T-cell (primary cell): ENCODE measurements at places on chromosomes 3 and 15.

- no peak for DNase-seq
- H3K27me3 ChIP-seq: no peaks in the 10 kb centered on the region
- H3K27ac ChIP-seq: no peak overlapping the region
- H3K4me1 ChIP-seq: no peaks in the 10 kb centered on the region
These were observed 443.0 kb upstream of the ADAMTS9 start for GRCh38 chr3:65130782-65131181.

GRCh38 chr3:36060950-36061349, 319.4 kb upstream of the STAC start:
- H3K27ac ChIP-seq: no peak overlapping the region
- no peaks in the 10 kb centered on the region for H3K27me3 ChIP-seq

DNA sequence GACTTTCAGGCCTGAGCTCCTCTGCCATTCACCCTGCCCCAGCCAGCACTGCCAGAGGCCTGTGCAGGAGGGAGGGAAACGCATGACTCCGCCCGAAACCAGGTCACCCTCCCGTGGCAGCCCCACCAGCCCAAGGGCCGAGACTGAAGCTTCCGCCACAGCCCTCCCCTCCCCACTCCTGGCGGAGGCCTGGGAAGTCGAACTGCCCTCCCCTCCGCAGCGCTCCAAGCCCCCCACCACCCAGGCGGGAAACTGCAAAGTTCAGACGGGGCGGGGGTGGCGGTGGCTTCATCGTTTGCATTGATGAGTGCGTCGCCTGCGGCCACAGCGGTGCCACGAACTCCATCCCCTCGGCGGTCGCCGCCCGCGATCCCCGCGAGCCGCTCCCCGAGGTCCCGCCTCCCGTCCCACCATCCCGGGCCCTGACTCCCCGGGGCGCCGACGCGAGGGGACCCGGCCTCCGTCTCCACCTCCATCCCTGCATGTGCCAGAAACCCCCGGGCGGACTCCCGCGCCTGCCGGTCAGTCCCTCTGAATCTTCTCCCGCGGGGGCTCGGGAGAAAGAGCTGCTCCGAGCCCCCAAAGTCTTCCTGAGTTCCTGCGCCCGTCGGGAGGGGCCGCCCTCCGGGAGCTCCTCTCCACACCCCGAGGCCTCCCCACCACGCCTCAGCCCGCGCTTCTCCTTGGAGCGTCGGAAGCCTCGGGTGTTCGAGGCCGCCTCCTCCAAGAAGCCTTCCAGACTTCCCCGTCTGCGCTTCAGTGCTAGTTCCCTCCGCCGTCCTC, 698 bp downstream of the MELTF start:
- no peak for DNase-seq
- no peaks in the 10 kb centered on the region for H3K36me3 ChIP-seq
- H3K27me3 ChIP-seq: no peaks in the 10 kb centered on the region

DNA sequence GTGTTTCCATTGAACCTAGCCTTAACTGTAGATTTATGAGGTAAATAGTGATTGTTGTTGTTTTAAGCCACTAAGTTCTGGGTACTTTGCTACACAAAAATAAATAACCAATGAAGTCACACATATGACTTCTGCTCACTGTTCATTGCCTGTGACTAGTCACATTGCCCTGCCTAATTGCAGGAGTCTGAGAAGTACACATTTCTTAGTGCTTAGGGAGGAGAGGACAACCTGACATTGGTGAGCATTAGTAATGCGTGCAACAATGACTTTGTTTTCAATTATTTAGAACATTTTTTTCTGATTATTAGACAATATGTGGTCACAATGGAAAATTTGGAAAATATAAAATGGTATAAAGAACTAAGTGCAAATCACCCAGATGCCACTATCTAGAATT, 133.2 kb upstream of the DAZL start:
- no peak overlapping the region for H3K27ac ChIP-seq
- H3K4me1 ChIP-seq: no peaks in the 10 kb centered on the region
- no peak overlapping the region for H3K4me3 ChIP-seq
- no peak for DNase-seq
- H3K36me3 ChIP-seq: no peaks in the 10 kb centered on the region

DNA sequence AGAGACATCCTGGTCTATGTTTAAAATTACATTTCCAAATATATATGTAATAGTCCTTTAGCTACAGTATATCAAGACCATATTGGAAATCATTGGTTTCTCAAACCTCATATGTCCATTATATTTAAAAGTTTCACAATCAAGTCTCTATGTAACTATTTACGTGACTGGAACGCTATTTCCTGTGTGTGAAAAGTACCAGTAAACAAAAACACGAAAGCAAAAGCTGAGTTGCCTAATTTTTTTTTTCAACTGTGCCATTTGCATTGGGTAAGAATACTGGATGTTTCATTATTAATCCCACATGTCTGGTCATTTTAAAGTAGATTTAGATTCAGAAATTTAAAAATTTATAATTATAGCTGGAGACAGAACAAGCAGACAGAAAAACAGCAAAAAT, 381.4 kb downstream of the TBC1D5 start:
- no peaks in the 10 kb centered on the region for H3K36me3 ChIP-seq
- H3K4me1 ChIP-seq: no peaks in the 10 kb centered on the region
- H3K27me3 ChIP-seq: no peaks in the 10 kb centered on the region
- H3K4me3 ChIP-seq: no peak overlapping the region

DNA sequence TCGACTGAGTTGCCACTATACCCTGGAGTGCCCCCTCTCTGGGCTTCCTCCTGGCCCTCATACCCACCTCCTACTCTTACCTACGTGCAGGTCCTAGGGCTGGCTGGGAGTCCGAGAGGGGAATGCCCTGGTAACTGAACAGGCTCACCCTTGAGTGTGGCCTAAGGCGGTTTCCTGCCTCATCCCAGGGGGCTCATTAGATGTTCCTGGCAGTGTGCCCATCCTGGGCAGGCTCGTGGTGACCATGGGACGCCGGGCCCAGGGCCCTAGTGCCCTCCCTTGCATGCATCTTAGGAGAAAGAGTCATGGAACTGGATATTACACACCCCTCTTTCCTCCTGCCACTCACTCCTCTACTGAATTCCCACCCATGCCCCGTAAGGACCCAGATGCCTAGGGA, 2.8 kb downstream of the SEMA4B start:
- no peak for DNase-seq
- H3K4me3 ChIP-seq: no peak overlapping the region
- H3K4me1 ChIP-seq: peaks cover 13% of the 10 kb centered on the region
- H3K27ac ChIP-seq: no peak overlapping the region
- H3K27me3 ChIP-seq: peaks cover 4% of the 10 kb centered on the region

DNA sequence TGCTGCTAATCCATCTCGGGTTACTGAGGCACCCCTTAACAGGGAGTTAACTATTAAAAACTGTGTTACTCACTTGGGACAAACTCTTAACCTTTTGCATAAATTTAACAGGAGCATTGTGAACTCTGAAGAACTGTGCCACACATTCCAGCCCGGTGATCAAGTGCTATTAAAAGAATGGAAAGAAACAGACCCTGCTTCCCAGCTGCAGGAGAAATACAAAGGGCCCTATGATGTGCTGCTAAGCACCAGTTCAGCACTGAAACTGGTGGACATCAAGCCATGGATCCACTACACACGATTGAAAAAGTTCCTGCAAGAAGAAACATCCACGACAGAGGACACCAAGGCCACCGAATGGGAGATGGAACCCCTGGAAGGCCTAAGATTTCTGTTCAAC, 114.7 kb upstream of the PLCL2 start:
- H3K27ac ChIP-seq: no peak overlapping the region
- H3K4me1 ChIP-seq: peaks cover 7% of the 10 kb centered on the region
- H3K36me3 ChIP-seq: no peaks in the 10 kb centered on the region
- DNase-seq: no peak

- no peak overlapping the region for H3K27ac ChIP-seq
- no peaks in the 10 kb centered on the region for H3K36me3 ChIP-seq
These were observed 253.6 kb upstream of the CFAP20DC start for GRCh38 chr3:59303452-59303851.

GRCh38 chr15:88049506-88049905, 207.0 kb downstream of the NTRK3 start:
- no peaks in the 10 kb centered on the region for H3K4me1 ChIP-seq
- no peaks in the 10 kb centered on the region for H3K27me3 ChIP-seq
- no peak overlapping the region for H3K27ac ChIP-seq
- H3K36me3 ChIP-seq: no peaks in the 10 kb centered on the region

- no peaks in the 10 kb centered on the region for H3K27me3 ChIP-seq
- H3K36me3 ChIP-seq: no peaks in the 10 kb centered on the region
These were observed 10.4 kb downstream of the THBS1 start for GRCh38 chr15:39591141-39591895.

DNA sequence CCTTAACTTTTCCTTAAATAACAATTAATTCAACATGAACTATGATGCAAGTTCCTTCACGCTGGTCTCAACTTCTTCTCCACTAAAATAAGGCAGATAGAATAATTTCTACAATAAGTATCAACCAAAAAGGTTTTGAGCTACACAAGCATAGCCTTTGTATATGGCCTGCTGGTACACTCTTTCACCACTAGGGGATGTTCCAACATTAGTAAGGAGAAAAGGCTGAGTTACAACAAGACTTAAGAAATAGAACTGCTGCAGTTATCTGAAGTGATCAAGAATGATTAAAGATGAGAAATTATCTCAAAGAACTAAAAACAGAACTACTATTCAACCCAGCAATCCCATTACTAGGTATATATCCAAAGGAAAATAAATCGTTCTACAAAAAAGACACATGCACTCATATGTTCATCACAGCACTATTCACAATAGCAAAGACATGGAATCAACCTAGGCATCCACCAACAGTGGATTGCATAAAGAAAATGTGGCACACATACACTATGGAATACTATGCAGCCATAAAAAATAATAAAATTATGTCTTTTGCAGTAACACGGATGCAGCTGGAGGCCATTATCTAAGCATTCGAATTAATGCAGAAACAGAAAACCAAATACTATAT, 14.4 kb downstream of the ATP13A3 start:
- H3K36me3 ChIP-seq: peaks cover 2% of the 10 kb centered on the region
- no peaks in the 10 kb centered on the region for H3K27me3 ChIP-seq
- H3K27ac ChIP-seq: no peak overlapping the region
- DNase-seq: no peak

DNA sequence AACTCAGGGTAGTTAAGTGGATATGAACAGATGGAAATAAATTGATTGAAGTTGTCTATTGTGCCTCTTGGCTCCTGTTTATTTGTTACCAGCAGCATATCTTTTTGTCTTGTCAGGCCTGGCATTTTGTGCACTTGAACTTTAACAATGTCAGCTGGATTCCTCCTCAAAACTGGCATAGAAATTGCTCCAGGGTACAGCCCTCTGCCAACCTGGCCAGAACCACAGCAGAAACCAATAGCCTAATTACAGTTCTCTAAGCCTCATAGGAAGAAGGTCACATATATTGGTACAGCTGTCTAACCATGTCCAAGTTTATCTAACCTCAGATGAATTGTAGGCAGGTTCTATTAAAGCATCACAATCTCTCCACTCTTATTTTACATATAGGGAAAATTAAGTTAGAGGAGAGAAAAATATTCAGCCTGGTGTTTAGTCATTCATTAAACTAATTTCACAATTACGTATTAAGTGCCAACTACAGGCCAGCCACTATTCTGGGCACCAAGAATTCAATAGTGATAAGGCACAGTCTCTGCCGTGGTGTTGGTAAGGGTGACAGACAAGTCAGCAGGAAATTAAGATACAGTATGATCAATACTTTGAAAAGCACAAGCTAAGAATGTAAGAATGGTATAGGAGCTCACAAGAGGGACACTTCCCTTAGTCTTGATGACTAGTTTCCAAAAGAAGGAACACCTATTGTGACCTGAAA, 452.9 kb upstream of the NECTIN3 start:
- no peak overlapping the region for H3K27ac ChIP-seq
- DNase-seq: no peak
- no peaks in the 10 kb centered on the region for H3K4me1 ChIP-seq
- H3K27me3 ChIP-seq: no peaks in the 10 kb centered on the region

DNA sequence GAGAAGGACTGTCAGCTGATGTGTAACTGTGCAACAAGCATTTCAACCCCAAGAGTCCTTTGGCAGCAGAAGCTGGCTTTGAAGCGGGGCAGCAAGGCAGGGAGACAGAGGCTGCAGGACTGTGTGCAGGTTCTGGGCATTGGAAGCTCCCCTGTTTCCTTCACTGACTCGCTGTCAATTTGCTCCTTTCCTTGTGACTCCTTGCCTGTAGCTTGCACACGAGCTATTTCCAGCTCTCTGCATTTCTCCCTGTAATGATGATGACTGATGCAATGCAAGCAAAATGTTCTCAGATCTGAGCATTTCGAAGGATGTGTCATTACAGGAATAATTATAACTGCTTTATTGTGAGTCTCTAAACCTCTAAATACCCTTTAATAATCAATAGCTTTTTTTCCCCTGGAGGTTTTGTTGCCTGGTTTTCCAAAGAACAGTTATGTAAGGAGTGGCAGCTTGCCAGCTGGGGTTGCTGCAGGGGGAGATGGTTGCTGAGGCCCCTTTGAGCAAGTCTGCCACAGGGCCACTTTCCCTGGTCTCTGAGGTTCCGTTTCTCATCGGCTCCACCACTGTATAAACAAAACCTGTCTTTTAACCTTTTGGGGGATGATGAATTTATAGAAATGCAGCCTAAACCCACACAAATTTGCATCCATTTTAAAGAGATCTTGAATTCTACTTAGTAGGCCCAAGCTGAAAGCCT, 2.8 kb downstream of the APOD start:
- no peak for DNase-seq
- H3K4me3 ChIP-seq: no peak overlapping the region
- peaks cover 2% of the 10 kb centered on the region for H3K4me1 ChIP-seq
- peaks cover 8% of the 10 kb centered on the region for H3K27me3 ChIP-seq

- H3K27ac ChIP-seq: no peak overlapping the region
- peaks cover 26% of the 10 kb centered on the region for H3K36me3 ChIP-seq
- no peak for DNase-seq
- H3K4me3 ChIP-seq: no peak overlapping the region
- H3K4me1 ChIP-seq: no peaks in the 10 kb centered on the region
These were observed 48.3 kb downstream of the DENND4A start for GRCh38 chr15:65743637-65744252.

DNA sequence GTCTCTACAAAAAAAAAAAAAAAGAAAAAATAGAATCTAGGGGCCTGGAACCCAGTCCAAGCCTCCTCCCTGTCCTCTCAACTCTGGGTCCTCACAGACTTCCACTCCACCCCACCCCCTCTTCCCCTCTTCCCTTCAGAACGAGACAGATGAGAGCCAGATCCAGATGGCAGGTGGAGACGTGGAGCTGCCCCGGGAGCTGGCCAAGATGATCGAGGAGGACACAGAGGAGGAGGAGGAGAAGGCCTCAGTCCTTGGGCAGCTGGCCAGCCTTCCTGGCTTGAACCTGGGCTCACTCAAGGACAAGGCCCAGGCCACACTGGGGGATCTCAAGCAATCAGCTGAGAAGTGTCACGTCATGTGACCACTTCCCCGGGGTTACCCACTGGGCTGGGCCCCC, 3.6 kb downstream of the CPLX3 start:
- no peak for DNase-seq
- H3K4me1 ChIP-seq: no peaks in the 10 kb centered on the region
- H3K27me3 ChIP-seq: peaks cover 39% of the 10 kb centered on the region
- no peak overlapping the region for H3K4me3 ChIP-seq
- no peaks in the 10 kb centered on the region for H3K36me3 ChIP-seq
